Dermis microvascular lymphatic vessel endothelial cell (primary cell): ENCODE measurements at places on chromosomes 5 and 9. TPM values are rescaled to one million over a fixed set of nuclear protein-coding genes. Genes with fewer than 3 reads are reported as not detected.

DNA sequence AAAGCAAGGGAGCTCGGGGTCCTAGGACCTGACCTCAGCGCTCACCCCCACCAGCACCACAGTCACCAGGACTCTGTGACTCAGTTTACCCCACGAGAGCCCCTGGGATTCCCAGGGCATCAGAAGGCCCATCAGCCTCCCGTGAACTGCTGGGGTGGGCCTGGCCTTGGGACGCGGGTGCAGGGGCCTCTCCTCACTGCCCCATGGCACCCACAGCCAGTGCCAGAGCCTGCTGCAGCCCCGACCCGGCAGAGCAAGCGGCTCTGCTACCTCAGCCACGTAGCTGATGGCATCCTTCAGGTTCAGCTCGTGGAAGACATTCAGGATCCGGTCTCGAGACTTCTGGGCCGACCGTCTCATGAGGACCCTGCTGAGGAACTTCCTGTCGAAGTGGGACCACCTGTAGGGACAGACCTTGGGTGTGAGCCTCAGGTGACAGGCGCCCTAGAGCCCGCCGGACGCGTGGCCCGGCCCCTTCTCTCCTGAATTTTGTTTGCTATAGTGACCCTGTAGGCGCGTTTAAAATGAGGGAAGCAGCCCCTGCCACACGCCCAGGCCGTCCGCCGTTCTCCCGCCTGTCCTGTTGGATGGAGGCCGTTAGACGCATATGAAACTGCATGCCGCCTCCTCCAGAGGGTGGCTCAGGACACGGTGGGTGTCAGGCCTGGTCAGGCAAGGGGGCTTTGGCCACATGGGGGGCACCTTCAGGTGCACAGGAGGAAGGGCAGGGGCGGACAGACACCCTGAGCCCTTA lies 36.8 kb downstream of the EXOC3 start:
- DNase-seq = no peak

- DNase-seq = no peak
Measured at GRCh38 chr9:1639166-1639565, 376.0 kb upstream of the SMARCA2 start.

Gene SMC2
- 8.7 and 14.9 TPM in 2 replicates for total RNA-seq

DNA sequence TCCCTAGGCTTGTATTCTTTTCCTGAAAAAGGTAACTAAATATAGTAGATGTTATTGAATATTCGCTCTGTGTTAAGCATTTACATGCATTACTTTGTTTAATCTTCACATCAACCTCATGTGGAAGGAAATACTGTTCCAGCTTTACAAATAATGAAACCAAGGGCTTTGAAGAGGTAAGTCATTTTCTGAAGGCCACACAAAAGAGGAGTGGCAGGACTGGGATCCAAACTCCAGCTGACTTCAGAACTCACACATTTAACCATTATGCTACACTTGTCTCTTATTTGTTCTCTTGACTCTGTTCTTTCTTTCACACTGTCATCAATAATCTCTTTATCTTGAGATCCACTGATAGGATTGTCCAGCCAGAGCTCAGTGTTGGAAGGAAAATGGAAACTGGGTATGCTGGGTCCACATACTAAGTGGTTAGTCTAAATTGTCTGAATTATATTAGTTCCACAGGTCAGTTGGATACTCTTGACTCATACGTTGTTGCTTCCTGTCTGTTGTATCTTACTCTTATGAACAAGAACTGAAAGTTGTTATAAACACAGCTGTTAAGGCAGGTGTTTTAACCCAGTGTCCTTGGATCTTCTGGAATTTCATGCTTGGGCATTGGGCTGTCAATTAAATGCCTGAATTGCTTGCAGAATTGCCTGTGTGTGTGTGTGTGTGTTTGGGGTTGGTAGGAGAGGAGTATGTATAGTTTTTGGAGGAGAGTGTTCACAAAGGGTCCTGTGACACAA lies 65.6 kb downstream of the TLE4 start:
- no peak for DNase-seq

DNA sequence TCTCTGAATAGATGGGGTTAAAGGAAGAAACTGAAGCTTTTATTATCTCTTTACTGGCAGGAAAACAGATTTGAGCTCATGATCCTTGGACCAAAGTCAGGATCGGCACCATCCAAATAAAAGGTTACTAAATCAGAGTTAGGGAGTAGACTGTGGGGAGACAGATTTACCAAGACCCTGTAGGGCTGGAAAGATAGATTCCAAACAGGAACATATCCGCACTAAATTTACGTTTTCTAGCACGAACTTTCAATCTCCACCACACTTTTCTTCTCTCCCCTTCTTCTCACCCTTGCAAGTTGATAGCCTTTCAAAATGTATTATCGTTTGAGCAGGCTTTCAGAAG lies 120.0 kb upstream of the HMHB1 start:
- DNase-seq = no peak

Gene NIM1K
- total RNA-seq = 0.13 TPM in 1 of 2 replicates, not detected in the other
